ENCODE measurements at places on chromosomes 5 and 9.

DNA sequence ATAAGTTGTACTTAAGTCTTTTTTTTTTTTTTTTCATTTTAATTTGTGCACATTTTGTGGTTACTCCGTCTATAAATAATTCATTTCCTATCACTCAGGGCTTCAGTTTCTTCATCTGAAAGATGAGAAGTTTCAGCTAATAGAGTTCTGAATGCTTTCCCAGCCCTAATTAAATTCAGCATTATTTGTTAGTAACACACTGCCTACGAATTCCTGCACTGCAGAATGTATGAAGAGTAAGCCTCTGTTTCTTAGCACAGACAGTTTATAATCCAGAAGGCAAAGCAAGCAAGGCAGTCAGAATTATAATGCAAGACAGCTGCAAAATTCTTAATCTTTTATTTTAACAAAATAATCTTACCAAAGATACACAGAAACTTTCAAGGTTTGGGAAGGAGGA is 138.0 kb upstream of the GHR start:
- no peak for DNase-seq

GRCh38 chr5:135660826-135661575 is 82.2 kb upstream of the CXCL14 start:
- peak; percentile 18 for DNase-seq

GRCh38 chr9:33320568-33321261 is 30.4 kb downstream of the NFX1 start:
- peak; percentile 95 for DNase-seq

GRCh38 chr9:86494644-86495111 is 140.5 kb upstream of the TUT7 start:
- peak; percentile 25 for DNase-seq

- DNase-seq = peak; percentile 33
Observed at GRCh38 chr9:31590091-31590490, 794.4 kb upstream of the ACO1 start.

Data from astrocyte of the spinal cord (primary cell).